Ammon's horn (tissue), 1 donor: ENCODE measurements at places on chromosomes 3 and 15.

GRCh38 chr3:8656240-8656639 lies 11.6 kb upstream of the SSUH2 start:
- no peak for DNase-seq

GRCh38 chr3:23254282-23254681 lies 51.2 kb downstream of the UBE2E2 start:
- no peak for DNase-seq

DNA sequence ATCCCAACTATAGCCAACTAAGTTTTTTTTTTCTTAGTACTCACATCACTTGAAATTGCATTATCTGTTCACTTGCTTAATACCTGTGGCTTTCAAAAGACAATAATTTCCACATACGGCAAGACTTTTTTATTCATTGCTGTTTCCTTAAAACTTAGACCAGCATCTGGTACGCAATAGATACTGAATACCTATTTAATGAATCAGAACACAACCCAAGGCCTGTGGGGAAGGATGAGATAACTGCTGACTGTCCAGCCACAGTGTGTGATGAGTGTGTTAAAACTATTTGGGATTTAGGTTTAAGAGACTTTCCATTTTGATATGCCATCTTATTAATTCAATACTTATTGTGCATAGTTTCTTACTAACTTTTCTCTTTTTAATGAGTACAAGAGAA lies 988.7 kb downstream of the NTRK3 start:
- DNase-seq: no peak

GRCh38 chr3:168021737-168022450 lies 73.8 kb downstream of the GOLIM4 start:
- no peak for DNase-seq

GRCh38 chr3:82791241-82791640 lies 1029.8 kb upstream of the GBE1 start:
- DNase-seq: no peak

- no peak for DNase-seq
Observed at GRCh38 chr3:31934866-31935265, 46.2 kb downstream of the OSBPL10 start.

- DNase-seq: no peak
Observed at GRCh38 chr15:92806763-92807162, 93.4 kb upstream of the CHD2 start.

DNA sequence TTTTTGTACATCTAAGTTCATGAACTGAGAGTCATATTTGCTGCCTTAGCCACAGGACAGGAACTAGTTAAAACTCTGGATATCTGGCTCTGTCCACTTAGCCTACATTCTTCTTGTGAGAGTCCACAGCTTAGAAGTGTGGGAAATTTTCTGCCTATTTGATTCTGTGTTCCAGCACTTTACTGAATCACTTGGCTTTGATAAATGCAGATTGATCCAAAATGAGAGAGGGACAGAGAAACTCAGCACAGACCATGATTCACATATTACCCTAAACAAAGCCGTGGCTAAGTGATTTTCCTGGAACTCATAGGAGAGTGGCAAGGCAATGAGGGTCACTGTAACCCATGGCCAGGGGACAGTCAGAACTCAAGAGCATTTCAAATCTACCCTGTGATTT lies 87.5 kb upstream of the CADPS start:
- DNase-seq: peak; percentile 4

- DNase-seq: no peak
Observed at GRCh38 chr3:158696618-158697017, 24.2 kb upstream of the LXN start.

DNA sequence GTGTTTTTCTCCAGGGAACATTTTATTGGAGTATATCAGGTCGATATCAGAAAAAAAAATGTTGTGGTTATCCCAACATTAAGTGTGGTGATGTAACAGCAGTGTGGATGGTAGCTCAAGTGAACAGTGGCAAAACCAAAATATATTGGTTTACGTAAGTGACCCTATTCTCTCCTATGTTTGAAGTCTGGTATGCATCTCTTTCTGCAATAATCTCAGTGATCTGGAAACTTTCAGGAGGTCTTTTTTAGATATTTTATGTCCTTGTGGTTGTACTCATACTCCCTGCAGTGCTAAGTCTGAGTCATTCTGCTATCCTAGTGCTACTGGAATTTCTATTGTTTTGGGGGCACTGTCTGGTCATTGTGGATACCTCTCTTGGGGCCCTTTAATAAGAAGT lies 137.9 kb downstream of the SNRPN start:
- DNase-seq: no peak

- peak; percentile 47 for DNase-seq
Observed at GRCh38 chr3:69998759-69999139, 784 bp upstream of the SAMMSON start.

GRCh38 chr3:188076176-188076575 lies 77.8 kb upstream of the LPP start:
- DNase-seq: peak; percentile 71

DNA sequence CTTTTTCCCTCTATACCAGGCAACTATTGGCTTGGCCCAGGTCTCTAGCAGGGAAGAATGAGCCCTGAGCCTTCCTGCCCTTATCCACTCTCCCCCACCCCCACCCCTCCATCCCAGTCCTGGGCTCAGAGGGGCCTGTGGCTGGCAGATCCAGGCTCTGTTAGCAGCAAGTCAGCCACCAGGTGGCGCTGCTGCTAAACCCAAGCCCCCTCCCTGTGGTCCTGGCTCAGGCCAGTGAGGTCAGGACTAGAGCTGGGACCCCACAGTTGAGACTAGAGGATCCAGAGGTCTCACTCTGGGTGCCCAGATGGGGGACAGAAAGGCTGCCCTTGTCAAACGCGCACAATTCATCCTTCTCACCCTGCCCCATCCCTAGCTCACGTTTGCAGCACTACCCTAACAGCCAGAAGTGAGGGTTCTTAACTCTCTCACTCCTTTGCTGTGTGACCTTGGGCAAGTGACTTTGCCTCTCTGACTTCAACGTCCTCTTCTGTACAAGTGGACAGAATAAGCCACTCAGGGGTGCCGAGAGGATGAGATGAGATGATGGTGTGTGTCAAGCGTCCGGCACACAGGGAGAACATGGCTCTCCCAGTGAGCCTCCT lies 46.8 kb upstream of the SLC6A1 start:
- peak; percentile 82 for DNase-seq

DNA sequence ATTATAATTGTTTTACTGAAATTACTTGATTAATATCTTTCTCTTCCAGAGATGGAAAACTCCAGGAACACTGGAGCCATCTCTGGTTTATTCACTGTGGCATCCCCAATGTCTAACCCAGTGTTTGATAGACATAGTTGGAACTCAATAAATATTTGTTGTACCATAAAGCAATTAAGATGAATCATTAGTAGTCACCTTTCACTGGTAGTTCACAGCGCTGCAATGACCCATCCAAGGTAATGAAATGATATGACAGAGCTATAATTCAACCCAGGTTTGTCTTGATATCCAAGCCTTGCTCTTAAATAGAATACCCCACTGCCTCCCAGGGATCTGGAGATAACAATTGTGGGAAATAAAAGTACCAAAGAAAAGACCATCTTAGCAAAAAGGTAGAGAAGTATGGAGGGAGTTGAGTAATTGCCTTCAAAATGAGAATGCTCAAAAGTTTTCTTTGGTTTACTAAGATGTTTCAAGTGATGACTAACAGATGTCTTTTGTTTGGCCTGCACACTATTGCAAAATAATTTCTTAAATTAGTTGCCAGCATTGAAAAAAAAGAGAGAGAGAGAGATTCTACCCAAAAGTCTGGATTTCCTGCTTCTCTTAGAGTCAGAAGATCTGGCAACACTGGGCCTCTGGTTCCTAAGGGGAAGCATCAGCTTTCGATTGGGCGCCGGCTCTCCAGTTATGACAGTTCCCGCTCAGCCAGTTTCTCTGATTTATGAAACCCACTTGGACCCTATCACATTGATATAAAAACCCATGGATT lies 348.5 kb downstream of the ERC2 start:
- no peak for DNase-seq

- no peak for DNase-seq
Observed at GRCh38 chr3:122563717-122564025, 429 bp downstream of the PARP9 start.

DNA sequence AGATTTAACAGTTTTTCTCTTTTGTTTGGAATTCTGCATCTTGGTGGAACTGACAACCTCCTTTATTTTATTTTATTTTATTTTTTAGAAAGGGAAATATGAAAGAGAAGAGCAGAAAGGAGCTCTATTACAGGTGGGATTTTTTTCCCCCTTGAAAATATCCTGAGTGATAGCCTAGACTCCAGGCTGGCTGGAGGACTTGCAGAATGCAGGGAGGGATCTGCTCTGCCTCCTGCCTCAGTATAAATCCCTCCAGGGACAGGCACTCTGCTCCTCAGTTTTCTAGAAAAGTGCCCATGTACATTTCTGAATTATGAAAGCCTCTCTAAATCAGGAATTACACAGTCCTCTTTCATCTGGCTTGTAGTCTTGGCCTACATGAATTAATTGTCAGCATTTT lies 173.7 kb downstream of the TMEM108 start:
- DNase-seq: no peak

GRCh38 chr3:108004647-108005046 lies 86.2 kb downstream of the CD47 start:
- no peak for DNase-seq

DNA sequence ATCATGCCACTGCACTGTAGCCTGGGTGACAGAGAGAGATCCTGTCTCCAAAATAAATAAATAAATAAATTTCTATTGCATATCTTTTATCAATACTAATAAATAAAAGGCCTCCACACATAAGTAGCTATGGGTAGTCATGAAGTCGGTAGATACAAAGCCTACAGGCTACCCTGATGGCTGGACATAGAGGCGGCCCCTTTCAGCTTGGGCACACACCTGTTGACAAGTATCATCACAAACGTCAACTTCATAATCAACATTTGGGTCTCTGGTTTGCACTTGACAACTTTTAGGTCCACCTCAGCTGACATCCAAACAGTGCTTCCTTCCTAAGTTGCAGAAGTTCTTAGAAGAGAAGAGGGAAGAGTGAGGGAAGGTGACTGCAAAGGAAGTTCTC lies 53.4 kb downstream of the ITGA11 start:
- DNase-seq: no peak

- no peak for DNase-seq
Observed at GRCh38 chr3:141375381-141376301, 7.3 kb downstream of the ZBTB38 start.

DNA sequence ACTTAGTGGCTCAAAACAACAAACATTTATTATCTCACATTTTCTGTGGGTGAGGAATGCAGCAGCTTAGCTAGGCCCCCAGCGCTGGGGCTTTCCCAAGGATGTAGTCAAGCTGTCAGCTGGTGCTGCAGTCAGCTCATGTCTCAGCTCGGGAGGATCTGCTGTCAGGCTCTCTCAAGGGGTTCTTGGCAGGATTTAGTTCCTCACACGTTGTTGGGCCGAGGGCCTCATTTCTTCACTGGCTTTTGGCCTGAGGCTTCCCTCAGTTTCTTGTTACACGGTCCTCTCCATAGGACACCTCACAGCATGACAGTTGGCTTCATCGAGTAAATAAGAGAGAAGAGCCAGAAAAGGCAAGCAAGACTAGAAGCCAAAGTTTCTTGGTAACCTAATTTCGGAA lies 13.7 kb upstream of the U2SURP start:
- peak; percentile 18 for DNase-seq

- no peak for DNase-seq
Observed at GRCh38 chr3:58989163-58989562, 60.7 kb downstream of the CFAP20DC start.

- no peak for DNase-seq
Observed at GRCh38 chr3:32818229-32818969, 602 bp downstream of the TRIM71 start.

DNA sequence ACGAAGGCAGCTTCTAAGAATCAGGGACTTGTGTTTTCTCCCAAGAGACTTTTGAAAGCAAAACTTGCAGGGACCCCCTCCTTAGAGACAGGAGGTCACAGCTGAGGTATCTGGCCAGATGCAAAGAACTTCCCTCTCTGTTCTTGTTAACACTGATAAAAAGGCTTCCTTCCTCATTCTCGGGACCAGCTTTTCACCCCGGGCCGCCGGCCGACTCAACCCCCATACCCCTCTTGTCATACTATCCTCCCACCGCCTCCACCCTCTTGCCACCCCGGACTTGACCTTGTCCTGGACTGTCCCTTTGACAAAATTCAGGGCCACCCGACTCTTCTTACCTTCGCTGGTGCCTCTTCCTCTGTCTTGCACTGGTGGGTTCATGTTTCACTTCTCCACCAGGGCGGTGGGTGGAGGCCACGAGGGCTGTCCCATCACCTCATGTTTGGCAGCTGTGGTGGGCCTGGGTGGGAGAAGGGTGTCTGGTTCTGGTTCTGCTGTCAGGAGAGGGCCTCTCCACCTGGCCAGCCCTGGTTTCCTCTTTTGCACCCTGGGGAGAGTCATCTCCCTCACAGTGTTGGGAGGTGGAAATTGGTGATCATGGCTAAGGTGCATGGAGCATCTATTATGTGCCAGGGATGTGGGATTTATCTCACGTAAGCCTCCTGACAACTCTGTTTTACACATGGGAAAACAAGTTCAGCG lies 32.5 kb downstream of the BHLHE40 start:
- no peak for DNase-seq

- no peak for DNase-seq
Observed at GRCh38 chr3:176632925-176633324, 564.4 kb downstream of the TBL1XR1 start.

DNA sequence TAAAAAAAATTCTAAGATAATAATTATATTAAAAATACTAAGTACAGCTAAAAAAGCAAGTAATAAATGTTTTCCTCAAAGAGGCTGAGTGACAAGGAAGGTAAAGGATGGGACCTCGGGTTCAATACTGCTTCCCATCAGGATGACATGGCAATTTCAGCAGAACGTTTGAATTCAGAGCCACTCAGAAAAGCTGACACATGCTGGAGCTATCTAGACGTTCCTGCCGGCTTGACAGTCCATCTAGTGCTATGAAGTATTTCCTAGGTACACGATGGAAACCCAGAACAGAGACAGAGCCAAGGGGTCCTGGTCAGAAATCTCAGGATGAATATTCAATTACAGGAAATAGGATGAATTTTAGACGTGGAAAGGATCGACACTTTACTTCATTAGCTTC lies 361.8 kb downstream of the FGF12 start:
- DNase-seq: no peak

GRCh38 chr3:189586941-189587663 lies 44.1 kb upstream of the TP63 start:
- no peak for DNase-seq

GRCh38 chr3:42983927-42984326 lies 4.8 kb downstream of the GASK1A start:
- no peak for DNase-seq

- DNase-seq: peak; percentile 90
Observed at GRCh38 chr15:76206325-76206976, 104.8 kb downstream of the ETFA start.

- DNase-seq: no peak
Observed at GRCh38 chr15:31300981-31301672, 25.5 kb upstream of the KLF13 start.
